ENCODE measurements at places on chromosomes 4 and X. TPM values are rescaled to one million over a fixed set of nuclear protein-coding genes. Genes with fewer than 3 reads are reported as not detected.

DNA sequence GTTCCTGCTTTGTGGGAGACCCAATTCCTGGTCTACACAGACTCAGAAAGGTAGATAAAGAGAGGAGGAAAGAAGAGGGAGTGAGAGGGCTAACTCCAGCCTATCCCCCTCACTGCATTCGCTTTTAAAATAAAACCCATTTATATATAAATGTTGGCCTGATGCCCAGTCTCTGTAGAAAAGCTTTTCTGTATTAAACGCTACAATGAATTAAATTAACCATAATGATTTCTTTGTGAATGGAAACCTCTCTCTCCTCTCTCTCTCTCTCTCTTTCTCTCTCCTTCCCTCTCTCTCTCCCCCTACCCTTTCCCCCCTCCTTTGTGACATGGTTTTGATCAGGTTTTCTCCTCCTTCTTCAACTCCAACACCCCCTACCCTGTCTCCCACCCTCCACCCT is 34.8 kb downstream of the PJA1 start:
- no peaks in the 10 kb centered on the region for H3K4me1 ChIP-seq
- no peaks in the 10 kb centered on the region for H3K27me3 ChIP-seq
- H3K27ac ChIP-seq: no peak overlapping the region
- no peaks in the 10 kb centered on the region for H3K36me3 ChIP-seq
- no peak for DNase-seq

GRCh38 chr4:137467537-137467936 is 64.8 kb downstream of the PCDH18 start:
- H3K27me3 ChIP-seq: no peaks in the 10 kb centered on the region
- H3K4me1 ChIP-seq: no peaks in the 10 kb centered on the region
- H3K36me3 ChIP-seq: no peaks in the 10 kb centered on the region
- H3K27ac ChIP-seq: no peak overlapping the region
- H3K4me3 ChIP-seq: no peak overlapping the region
- no peak for DNase-seq

LRCH2 gene
- 4.8 TPM for polyA plus RNA-seq

DNA sequence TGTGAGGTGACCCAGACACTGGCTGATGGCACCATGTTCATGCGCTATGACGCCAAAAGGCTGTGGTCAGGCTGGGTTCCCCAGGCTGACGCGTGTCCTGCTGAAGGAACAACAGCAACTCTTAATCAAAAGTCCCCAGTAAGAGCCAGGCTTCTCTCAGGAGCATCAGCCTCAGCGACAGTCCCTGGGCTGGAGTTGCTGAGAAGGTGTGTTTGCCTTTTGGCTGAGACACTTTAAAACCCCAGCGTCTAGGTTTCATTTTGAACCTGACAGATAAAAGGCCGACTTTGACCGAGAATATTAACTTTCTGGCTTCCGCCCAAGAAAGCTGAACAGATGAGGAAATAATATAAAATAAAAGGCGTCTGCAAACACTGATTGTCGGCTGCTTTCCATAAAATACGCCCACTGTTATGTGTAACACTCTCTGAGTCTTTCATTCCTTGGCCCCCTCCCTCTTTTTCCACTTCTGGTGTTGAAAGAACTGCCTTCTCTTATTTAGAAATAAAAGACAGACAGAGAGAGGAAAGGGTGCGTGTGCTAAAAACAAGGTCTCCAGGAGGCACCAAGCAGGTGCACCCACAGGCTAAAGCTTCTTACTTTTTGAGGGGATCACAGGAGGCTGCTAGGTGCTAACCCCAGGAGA is 373.6 kb downstream of the MID1IP1 start:
- H3K36me3 ChIP-seq: no peaks in the 10 kb centered on the region
- no peak overlapping the region for H3K4me3 ChIP-seq
- H3K4me1 ChIP-seq: peaks cover 9% of the 10 kb centered on the region
- DNase-seq: no peak

NSUN7 gene
- polyA plus RNA-seq: 12.4 TPM

- DNase-seq: no peak
- no peaks in the 10 kb centered on the region for H3K4me1 ChIP-seq
- H3K36me3 ChIP-seq: no peaks in the 10 kb centered on the region
- H3K27me3 ChIP-seq: no peaks in the 10 kb centered on the region
- no peak overlapping the region for H3K27ac ChIP-seq
These were observed 5.7 kb downstream of the EFNB1 start for GRCh38 chrX:68834371-68835103.

PNMA6A gene
- 2.9 TPM for polyA plus RNA-seq

GRCh38 chrX:94265323-94265722 is 591.3 kb downstream of the FAM133A start:
- H3K4me3 ChIP-seq: no peak overlapping the region
- H3K27me3 ChIP-seq: no peaks in the 10 kb centered on the region
- H3K4me1 ChIP-seq: no peaks in the 10 kb centered on the region
- no peaks in the 10 kb centered on the region for H3K36me3 ChIP-seq

DNA sequence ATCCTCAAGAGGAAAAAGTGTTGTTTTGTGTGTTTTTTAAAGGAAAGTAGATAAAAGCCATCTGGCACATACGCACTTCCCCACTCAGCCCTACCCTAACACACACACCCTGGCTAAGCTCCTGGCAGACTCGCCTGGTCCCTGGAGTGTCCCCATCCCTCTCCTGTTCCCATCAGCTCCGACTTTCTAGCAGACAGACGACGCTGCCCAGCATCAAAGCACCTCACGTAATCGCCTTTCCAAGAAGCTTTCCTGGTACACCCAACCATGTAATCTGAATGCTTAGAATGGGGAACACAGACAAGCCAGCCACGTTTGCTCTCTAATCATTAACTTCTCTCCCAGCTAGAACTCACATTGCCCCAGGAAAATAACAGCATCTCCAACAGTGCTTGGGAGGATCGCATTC is 116.2 kb downstream of the AFAP1 start:
- H3K36me3 ChIP-seq: no peaks in the 10 kb centered on the region
- H3K4me1 ChIP-seq: peaks cover 33% of the 10 kb centered on the region
- peak overlapping the region; percentile 15 for H3K27ac ChIP-seq
- peak; percentile 71 for DNase-seq

DNA sequence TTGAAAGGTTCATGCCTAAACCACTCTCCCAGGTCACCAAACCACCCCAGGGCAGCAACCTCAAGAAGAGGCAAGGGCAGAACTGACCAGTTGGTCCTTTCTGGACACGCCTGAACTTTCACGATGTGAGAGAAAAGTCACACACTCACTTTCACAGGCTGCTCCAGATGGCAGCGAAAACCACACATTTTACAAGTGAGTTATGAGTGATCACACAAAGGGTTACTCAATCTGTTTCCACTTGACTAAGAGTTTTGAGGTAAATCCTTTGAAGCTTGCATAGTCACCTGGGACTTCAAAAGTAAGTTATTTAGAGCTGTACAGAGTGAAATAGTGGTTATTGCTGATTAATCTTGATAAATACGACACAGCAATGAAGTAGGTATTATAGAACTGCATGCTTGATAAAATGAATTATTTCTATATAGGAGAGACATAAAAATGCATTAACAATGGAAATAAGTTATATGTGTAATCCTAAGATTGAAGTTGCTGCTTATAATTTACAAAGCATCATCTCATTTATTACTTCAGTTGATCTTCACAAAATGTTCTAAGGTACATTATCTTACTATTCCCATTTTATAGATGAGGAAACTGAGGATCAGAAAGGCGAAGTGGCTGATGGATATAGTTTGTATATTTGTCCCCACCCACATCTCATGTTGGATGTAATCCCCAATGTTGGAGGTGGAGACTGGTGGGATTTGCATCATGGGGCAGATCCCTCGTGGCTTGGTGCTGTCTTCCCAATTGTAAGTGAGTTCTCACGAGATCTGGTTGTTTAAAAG is 103.0 kb upstream of the KLF3 start:
- H3K4me3 ChIP-seq: no peak overlapping the region
- no peak for DNase-seq
- H3K27ac ChIP-seq: no peak overlapping the region
- no peaks in the 10 kb centered on the region for H3K4me1 ChIP-seq

DNA sequence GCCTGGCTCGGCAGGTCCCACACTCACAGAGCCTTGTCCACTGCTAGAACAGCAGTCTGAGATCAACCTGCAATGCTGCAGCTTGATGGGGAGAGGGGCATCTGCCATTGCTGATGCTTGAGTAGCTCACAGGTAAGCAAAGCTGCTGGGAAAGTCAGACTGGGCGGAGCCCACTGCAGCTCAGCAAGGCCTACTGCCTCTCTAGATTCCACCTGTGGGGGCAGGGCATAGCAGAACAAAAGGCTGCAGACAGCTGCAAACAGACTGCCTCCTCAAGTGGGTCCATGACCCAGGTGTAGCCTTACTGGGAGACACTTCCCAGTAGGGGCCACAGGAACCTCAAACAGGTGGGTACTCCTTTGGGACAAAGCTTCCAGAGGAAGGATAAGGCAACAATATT is 110.6 kb upstream of the ADAMTS3 start:
- H3K36me3 ChIP-seq: no peaks in the 10 kb centered on the region
- H3K27ac ChIP-seq: no peak overlapping the region
- no peaks in the 10 kb centered on the region for H3K27me3 ChIP-seq
- no peaks in the 10 kb centered on the region for H3K4me1 ChIP-seq

MAPK10 gene
- 16.2 TPM for polyA plus RNA-seq

TMEM154 gene
- 0.21 TPM for polyA plus RNA-seq

NDNF gene
- 2.6 TPM for polyA plus RNA-seq

CFAP99 gene
- polyA plus RNA-seq: not detected

DNA sequence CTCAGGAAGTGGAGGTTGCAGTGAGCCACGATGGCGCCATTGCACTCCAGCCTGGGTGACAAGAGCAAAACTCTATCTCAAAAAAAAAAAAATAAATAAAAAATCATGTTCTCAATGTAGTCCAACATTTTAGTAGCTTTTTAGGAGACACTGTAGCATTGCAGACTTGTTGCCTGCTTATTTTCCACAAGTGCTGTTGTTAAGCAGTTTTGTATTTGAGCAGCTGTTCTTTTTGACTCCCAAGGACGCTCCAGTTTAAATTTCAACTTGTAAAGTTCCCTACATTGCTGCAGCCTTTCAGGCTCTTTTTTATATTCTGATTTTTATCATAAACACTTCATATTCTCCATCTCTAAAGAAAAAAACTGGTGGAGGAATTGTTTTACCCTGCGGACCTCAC is 83.1 kb downstream of the PPEF2 start:
- no peak overlapping the region for H3K27ac ChIP-seq
- H3K4me3 ChIP-seq: no peak overlapping the region
- no peaks in the 10 kb centered on the region for H3K4me1 ChIP-seq

DNA sequence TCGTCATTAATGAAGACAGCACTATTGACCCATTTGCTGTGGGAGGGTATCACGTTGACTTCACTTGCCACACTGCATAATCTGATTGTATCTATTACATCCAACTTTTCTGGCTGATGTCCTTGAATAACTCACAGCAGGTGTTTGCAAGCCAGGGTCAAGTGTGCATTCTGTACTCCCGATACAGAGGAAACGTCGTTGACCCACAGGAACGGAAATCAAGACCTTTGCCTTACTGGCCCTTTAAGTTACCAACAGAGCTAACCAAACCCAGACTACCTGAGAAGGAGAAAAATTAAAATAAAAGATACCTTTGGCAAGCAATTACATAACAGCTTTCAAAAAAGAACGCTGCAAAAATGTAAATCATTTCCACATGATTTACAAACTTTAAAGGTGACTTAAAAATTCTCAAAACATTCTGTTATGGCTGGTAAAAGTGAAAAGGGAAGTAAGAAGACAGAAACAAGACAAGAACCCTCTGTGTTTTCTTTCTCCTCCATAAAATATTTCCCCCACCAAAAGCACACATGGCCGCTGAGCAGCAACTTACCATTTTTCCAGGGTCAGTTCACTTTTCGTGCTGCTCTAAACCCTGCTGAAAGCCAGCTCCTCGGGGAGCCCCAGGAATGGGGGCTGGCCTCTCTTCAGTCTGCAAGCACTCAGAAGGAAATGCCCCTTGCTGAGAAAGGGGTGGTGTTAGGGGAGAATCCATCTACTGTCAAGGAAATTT is 6.5 kb upstream of the SHISA3 start:
- no peaks in the 10 kb centered on the region for H3K36me3 ChIP-seq
- peaks cover 33% of the 10 kb centered on the region for H3K27me3 ChIP-seq
- no peak for DNase-seq
- no peak overlapping the region for H3K4me3 ChIP-seq
- peaks cover 20% of the 10 kb centered on the region for H3K4me1 ChIP-seq

- H3K4me1 ChIP-seq: no peaks in the 10 kb centered on the region
- peak; percentile 64 for DNase-seq
- H3K27me3 ChIP-seq: no peaks in the 10 kb centered on the region
- no peak overlapping the region for H3K27ac ChIP-seq
These were observed 774 bp downstream of the ARMCX2 start for GRCh38 chrX:101658661-101659491.

DNA sequence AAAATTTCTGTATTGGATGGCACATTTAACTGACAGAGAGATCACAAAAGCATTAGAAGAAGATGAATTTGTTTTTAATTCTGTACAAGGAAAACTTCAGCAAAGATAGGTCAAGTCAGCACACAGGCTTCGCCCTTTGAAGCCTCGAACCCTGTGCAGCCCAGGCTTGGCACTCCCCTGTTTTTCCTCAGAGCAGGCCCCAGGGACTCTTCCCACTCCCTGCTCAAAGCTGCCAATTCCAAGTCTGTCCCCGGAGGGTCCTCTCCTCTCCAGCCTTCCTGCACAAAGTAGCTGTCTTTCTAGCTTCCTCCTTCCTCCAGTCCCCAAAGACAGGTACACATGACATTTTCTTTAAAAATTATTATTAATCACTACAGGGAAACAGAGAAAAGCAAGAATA is 466.3 kb downstream of the PPARGC1A start:
- no peak overlapping the region for H3K27ac ChIP-seq
- DNase-seq: no peak
- H3K27me3 ChIP-seq: no peaks in the 10 kb centered on the region
- no peaks in the 10 kb centered on the region for H3K36me3 ChIP-seq
- no peaks in the 10 kb centered on the region for H3K4me1 ChIP-seq

DNA sequence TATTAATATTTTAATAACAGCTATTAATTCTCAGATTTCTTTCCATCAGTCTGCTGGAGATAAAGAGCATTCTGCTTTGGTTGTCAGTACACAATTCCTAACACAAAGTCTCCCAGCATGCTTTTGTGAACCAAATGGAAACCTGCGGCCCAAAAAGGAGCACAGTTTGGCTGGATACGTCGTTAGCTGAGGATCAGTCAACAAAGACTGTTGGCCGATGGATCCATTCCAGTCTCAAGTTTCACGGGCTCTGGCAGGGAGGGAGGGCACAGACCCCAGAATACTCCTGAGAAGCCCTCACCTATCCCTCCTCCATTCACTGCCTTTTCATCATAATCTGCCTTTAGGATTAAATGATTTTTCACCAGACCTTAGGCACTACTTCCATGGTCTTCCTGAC is 26.3 kb upstream of the PRSS48 start:
- H3K27me3 ChIP-seq: no peaks in the 10 kb centered on the region
- no peak overlapping the region for H3K27ac ChIP-seq
- no peaks in the 10 kb centered on the region for H3K4me1 ChIP-seq
- no peak for DNase-seq

DNA sequence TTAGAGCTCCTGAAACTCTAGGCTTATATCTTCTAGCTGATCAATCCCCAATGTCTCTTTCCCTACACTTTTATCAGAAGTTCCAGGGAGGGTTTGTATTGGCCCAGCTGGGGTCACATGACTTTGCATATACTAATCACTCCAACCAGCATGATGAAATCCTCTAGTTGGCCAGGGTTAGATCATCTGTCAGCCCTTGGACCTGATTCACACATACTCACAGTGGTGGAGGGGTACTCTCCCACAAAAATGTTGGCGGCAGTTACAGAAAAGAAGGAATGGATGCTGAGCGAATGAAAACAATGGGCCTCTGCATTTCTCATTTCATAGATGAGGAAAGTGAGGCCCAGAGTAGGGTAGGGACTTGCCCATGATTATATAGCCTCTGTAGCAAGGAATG is 151.1 kb downstream of the PJA1 start:
- no peaks in the 10 kb centered on the region for H3K27me3 ChIP-seq
- no peak overlapping the region for H3K27ac ChIP-seq
- peak; percentile 90 for DNase-seq
- no peak overlapping the region for H3K4me3 ChIP-seq
- no peaks in the 10 kb centered on the region for H3K4me1 ChIP-seq
- no peaks in the 10 kb centered on the region for H3K36me3 ChIP-seq
